ENCODE measurements at places on chromosomes 7 and 10.

GRCh38 chr7:155729847-155730246, 82.4 kb downstream of the SHH start:
- DNase-seq, result no peak

DNA sequence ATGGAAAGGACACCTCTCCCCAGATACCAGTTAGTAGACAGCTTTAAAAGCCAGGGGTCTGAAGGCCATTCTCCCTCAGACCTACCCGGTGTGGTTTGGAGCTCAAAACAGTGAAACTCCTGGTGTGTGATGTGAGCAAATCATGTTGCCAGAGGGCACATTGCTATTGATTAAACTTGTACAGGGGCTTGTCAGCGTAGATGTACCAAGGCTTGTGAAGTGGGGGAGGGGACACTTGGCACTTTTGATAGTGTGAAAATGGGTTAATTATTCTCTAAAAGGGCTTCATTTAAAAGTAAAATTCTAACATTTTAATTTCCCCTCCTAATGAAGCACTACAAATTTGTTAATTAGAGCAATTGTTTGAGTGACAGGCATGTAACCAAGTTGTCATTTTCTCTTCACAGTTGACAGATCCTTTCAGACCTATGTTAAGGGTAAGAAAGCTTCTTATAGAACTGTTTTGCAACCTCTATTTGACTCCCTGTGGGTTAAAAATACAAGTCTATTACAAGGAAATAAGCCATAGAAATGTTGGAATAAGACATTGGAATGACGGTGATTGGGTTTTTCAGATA, 356.9 kb upstream of the GALNT17 start:
- no peak for DNase-seq

DNA sequence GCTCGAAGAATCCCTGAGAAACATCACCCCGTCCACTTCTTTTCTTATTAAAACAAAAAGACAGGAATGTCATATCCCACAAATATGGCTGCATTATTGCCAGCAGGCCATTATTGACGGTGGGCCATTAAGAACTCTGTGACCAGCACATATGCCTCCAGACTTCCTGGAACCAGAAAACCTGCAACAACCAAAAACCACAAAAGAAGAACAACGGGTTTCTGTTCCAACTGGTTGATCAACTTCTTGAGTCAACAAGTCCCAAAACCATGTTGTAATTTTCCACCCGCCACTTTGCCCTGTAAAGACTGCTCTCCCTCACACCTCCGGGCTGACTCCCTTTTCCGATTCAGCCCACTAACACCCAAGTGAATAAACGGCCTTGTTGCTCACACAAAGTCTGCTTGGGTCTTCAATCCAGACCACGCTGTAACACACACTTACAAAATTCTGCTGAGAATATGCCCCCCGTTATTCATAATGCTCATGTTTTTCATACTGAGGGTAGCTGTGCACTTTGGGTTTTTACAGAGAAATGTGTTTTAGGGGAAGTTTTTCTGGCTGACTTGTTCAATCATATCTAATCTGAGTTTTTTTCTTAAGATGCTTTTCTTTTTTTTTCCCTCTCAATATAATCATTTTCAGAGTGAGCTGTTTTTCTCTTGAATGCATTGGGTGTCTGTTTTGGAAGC, 20.7 kb downstream of the ZNF107 start:
- DNase-seq, result no peak

- no peak for DNase-seq
Observed at GRCh38 chr7:19916046-19916445, 142.6 kb upstream of the TMEM196 start.
